ENCODE measurements at places on chromosomes 7 and 10.

GRCh38 chr7:143327903-143328302, 12.0 kb downstream of the CLCN1 start:
- DNase-seq, result no peak

- DNase-seq, result no peak
These were observed 80.0 kb upstream of the DDC start for GRCh38 chr7:50645186-50645585.

- no peak for DNase-seq
These were observed 18.5 kb downstream of the ELFN1 start for GRCh38 chr7:1688542-1688941.

- DNase-seq, result no peak
These were observed 900.8 kb downstream of the XPNPEP1 start for GRCh38 chr10:109022417-109023049.

DNA sequence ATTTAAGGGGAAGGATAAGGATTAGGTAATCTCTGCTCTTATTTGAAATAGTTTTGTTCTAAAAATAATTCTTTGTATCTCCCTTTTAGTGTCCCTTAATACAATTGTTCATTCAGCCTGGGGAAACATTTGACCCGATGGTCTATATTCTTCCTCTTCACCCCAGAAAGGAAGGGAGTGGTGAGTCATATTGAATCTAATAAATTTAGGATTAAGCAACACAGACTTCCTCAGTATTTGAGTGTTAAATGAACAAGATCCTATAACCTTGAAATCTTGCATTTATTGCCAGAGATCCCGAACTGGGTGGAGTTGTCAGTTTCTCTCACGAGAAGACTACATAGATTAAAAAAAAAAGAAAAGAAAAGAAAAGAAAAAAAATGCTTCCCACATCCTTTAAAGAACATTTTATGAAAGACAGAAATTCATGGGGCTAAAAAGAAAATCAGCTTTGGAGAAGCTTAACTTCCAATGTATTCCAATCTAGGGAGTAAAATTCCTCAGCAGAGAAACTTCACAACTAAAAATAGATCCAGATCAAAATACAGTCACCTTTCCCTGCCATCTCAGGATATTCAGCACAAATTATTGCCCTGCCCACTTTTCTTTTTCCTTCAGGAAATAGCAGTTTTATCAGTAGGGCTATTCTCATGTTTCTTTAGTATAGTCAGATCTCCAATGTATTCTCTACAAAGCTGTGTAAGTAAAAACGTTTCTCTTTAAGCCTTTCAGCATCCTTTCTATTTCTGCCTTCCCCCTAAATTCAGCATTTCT, 82.2 kb downstream of the SEMA3D start:
- no peak for DNase-seq

GRCh38 chr7:99099499-99100077, 44.3 kb downstream of the SMURF1 start:
- no peak for DNase-seq

DNA sequence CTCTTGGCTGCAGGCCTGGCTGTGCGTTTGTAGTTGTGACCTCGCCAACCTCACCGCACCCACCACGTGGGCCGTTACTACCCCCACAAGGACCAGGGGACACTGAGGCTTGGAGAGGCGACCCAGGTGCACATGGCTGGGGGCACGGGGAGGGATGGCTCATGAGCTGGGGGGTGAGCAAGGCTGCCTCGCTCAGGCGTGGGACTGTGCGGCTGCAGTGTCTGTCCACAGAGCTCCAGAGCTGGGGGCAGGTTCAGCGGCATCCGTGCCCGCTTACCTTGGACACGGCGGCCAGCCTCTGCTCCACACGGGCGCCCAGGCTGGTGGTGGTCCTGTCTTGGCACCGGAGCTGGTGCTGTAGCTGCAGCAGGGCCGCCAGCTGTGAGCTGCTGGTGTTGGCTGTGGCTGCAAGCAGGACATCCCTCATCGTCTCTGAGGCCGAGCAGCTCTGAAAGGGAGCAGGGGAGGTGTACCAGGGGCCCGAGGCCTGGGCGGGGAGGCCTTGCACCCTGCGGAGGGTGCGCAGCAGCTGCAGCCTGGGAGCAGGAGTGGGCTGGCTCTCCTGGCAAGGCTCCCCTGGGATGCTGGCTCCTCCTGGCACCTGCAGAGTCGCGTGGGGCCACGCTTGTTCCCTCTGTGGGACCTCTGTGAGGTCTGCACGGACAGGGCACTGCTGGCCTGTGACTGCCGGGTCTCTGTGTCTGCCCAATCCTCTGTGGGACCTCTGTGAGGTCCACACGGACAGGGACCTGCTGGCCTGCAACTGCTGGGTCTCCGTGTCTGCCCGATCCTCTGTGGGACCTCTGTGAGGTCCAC, 60.0 kb upstream of the NKX6-2 start:
- DNase-seq, result no peak

- no peak for DNase-seq
These were observed 146.0 kb downstream of the PLXNA4 start for GRCh38 chr7:132430041-132430855.

- no peak for DNase-seq
These were observed 71.2 kb downstream of the GRB10 start for GRCh38 chr7:50711271-50712175.

All from NCI-H146 (cell line).